ENCODE measurements at places on chromosomes 4 and X. TPM values are rescaled to one million over a fixed set of nuclear protein-coding genes. Genes with fewer than 3 reads are reported as not detected.

F8A2 gene
- not detected for total RNA-seq

ANKRD17 gene
- 60.1 TPM for total RNA-seq

TRPC3 gene
- total RNA-seq: 0.25 TPM

ALPK1 gene
- 8.9 TPM for total RNA-seq

DNA sequence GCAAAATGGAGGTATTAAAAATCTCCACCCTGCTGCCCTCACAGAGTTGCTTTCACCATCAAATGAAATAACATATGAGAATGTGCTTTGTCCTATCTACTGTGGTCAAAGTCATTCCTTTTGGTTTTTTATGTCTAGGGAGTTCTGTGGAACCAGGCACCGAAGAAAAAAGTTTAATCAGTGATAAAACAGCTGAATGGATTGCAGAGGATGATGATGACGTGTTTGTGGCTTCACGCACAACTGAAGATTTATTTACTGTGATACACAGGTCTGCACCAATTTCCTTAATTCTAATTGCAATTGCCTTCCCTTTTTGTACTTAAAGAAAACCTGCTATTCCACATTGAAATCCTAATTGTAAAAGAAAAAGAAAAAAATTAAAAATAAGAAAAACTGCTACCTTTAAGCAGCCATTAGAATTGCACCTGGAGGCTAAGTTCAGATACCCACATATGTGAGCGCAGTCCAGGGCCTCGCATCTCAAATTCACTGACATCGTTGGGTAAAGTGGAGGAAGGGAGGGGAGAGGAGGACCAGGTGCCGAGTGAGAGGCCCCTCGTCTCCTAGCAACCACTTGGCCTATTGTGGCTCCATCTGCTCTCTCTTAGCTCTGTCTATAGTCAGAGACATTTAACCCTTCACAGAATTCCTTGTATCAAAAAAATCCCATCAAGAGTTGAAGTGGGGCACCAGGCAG lies 10.5 kb upstream of the RTL5 start:
- H3K27ac ChIP-seq: no peak overlapping the region
- H3K4me1 ChIP-seq: peaks cover 22% of the 10 kb centered on the region
- H3K36me3 ChIP-seq: peaks cover 2% of the 10 kb centered on the region
- no peak for DNase-seq

- no peaks in the 10 kb centered on the region for H3K36me3 ChIP-seq
- no peak overlapping the region for H3K4me3 ChIP-seq
- no peak overlapping the region for H3K27ac ChIP-seq
- H3K4me1 ChIP-seq: no peaks in the 10 kb centered on the region
Observed at GRCh38 chr4:48193096-48193836, 59.2 kb upstream of the TXK start.

DNA sequence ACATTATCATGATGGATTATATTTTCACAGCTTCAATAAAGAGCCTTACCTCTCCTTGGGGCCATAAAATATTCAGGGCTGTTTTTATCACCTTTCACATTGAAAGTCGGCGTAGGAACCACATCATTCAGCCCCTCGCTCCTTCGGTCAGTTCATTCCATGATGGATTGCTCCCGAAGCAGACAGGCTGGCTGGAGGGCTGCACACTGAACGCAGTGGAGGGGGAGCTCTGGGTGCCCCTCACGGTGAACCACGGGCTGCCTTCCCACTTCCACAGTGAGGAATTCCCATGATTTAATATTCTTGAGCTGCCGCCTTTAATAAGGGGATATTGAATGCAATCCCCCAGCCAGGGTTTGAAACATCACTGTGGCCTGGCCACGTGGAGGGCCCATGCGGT lies 16.0 kb downstream of the PPP2R2C start:
- no peaks in the 10 kb centered on the region for H3K36me3 ChIP-seq
- DNase-seq: no peak
- H3K27me3 ChIP-seq: peaks cover 49% of the 10 kb centered on the region
- H3K4me3 ChIP-seq: no peak overlapping the region

GRCh38 chrX:150542846-150543229 lies 25.6 kb upstream of the MTM1 start:
- no peak for DNase-seq
- H3K27me3 ChIP-seq: no peaks in the 10 kb centered on the region
- no peaks in the 10 kb centered on the region for H3K36me3 ChIP-seq
- peaks cover 2% of the 10 kb centered on the region for H3K4me1 ChIP-seq

- no peak for DNase-seq
- H3K27me3 ChIP-seq: peaks cover 44% of the 10 kb centered on the region
- no peaks in the 10 kb centered on the region for H3K36me3 ChIP-seq
- H3K4me3 ChIP-seq: no peak overlapping the region
- H3K27ac ChIP-seq: no peak overlapping the region
Observed at GRCh38 chr4:3775005-3775404, 8.8 kb downstream of the ADRA2C start.

- peak overlapping the region; percentile 48 for H3K4me3 ChIP-seq
- peaks cover 25% of the 10 kb centered on the region for H3K4me1 ChIP-seq
- peaks cover 7% of the 10 kb centered on the region for H3K27me3 ChIP-seq
- H3K27ac ChIP-seq: no peak overlapping the region
Observed at GRCh38 chr4:2416564-2417225, 1.8 kb downstream of the ZFYVE28 start.
